ENCODE measurements at places on chromosomes 1 and 21.

GRCh38 chr1:27203946-27204345 lies 30.5 kb upstream of the WDTC1 start:
- DNase-seq: no peak

GRCh38 chr1:234395297-234395696 lies 22.0 kb downstream of the COA6 start:
- DNase-seq: peak; percentile 28

DNA sequence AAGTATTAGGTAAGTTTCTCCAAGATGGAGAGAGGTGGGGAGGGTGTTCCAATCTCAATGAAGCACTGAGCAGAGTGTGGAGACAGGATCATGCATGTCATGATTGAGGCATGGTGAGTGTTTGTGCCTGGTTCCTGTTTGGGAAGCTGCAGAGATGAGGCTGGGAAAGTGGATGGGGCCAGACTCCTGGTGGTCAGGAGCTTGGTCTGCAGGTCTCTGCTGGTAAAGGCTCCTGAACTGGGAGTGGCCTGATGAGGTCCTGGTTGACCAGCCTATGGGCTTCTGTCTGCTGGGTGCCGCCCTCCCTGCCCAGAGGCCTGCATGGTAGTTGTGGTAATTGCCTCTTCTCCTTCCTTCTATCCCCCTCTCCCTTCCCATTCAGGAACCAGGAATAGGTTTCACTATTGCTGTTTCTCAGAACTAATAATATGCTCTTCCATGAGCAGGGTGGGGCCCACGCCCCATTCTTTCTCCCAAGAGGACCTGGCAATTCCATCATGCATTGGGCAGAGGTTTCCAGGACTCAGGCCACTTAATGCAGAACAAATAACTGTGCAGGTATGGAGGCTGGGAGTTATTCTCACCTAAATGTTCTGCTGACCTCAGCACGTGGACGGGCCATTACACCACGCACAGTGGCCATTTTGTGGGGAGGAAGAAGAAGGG lies 24.5 kb downstream of the PROK1 start:
- no peak for DNase-seq

DNA sequence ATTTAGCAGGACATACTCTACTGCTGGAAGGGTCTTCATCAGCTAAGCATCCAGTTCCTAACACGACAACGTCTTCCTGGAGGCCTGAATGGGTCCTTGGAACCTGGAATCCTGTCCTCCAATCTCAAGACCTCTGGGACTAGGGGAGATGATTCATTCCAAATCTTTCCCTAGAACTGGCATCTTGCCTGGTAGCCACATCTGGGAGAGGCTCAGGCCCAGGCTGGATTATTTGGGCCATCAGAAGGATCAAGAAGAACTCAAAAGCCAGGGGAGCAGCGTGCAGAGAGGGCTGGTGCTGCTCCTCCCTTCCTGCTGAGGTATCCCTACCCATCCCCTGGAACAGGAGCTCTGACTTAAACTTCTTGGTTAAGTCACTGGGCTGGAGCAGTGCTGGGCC lies 2.8 kb upstream of the PHLDA3 start:
- no peak for DNase-seq

- peak; percentile 59 for DNase-seq
Observed at GRCh38 chr1:231806623-231807495, 180.3 kb downstream of the DISC1 start.

GRCh38 chr1:181985936-181986906 lies 75.3 kb downstream of the ZNF648 start:
- DNase-seq: no peak

DNA sequence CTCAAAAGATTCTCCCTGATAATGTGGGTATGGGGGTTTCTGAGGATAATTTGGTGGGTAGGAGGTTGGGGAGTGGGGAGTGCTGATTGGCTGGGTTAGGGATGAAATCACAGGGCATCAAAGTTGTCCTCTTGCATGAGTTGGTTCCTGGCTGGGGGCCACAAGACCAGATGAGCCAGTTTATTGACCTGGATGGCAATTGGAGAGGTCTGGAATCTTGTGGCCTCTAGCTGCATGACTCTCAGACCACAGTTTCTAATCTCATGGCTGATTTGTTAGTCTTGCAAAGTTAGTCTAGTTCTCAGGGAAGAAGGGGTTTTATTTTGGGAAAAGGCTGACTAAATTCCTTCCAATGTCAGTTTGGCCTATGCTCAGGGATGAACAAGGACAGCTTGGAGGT lies 3.3 kb upstream of the GBP1 start:
- DNase-seq: no peak

- no peak for DNase-seq
Observed at GRCh38 chr1:94727846-94728715, 92.1 kb upstream of the SLC44A3 start.

DNA sequence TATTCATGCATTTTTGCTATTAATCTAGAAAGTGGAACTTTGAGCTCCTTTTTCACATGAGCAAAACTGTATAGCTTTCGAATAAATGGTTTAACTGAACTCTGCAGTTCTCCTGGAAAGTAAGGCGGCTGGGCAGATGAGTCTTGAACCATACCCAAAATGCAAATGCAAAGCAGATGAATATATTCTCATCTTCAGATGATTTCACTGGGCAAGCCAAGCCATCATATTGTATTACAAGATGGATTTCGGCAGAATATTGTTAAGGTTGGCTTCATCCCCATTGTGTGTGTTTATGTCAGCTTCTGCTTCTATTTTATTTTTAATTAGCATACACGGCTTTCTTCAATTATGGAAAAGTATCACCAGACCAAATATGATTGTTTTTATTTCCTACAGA lies 209.6 kb downstream of the GREM2 start:
- no peak for DNase-seq

- DNase-seq: no peak
Observed at GRCh38 chr1:38074302-38074677, 27.7 kb upstream of the POU3F1 start.

- DNase-seq: no peak
Observed at GRCh38 chr1:181061487-181061886, 27.0 kb upstream of the IER5 start.

- no peak for DNase-seq
Observed at GRCh38 chr1:14143777-14144176, 443.8 kb downstream of the PRDM2 start.

GRCh38 chr1:25474439-25475047 lies 43.8 kb downstream of the MACO1 start:
- no peak for DNase-seq

- DNase-seq: no peak
Observed at GRCh38 chr1:102858695-102859094, 249.6 kb downstream of the COL11A1 start.

- DNase-seq: no peak
Observed at GRCh38 chr1:46465981-46466476, 23.6 kb upstream of the DMBX1 start.

GRCh38 chr1:204598319-204598969 lies 82.2 kb downstream of the MDM4 start:
- DNase-seq: peak; percentile 38

DNA sequence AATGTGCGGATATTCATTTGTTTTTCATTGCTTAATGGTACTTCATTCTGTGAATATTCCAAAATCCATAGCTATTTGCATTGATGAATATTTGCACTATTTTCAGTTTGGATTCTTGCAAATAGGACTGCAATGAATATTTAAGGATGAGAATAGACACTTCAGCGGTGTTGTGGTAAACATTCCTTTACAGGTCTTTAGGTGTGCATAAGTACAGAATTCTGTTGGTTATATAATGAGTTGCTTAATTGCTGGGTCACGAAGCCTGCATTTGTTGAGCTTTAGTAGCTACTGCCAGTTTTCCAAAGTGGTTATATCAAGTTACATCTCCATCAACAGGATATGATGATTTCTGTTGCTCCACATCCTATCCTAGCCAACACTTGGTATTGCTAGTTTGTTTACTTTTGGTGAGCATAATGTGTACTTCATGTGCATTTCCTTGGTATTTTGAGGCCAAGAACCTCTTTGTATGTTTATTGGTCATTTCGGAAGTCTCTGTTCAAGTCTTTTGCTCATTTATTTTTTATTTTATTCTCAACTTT lies 64.2 kb upstream of the CYYR1 start:
- no peak for DNase-seq

DNA sequence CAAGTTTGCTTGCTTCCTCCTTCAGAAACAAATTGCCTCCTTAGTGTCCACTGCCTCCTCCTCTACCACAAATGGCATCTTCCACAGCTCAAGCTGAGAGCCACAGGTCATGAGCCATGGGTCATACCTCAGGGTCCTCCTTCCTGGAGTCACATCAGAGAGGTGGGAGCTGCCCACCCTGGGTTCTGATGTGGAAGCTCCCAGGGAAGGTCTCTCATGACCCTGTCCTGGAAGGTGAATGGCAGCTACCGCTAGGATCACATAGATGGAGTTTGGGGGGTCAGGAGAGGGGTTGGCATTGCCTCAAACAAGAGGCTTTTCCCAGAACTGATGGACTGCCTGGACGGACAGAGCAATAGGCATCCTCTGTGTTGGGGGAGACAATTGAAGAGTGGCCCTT lies 321.4 kb downstream of the MATN1 start:
- no peak for DNase-seq

DNA sequence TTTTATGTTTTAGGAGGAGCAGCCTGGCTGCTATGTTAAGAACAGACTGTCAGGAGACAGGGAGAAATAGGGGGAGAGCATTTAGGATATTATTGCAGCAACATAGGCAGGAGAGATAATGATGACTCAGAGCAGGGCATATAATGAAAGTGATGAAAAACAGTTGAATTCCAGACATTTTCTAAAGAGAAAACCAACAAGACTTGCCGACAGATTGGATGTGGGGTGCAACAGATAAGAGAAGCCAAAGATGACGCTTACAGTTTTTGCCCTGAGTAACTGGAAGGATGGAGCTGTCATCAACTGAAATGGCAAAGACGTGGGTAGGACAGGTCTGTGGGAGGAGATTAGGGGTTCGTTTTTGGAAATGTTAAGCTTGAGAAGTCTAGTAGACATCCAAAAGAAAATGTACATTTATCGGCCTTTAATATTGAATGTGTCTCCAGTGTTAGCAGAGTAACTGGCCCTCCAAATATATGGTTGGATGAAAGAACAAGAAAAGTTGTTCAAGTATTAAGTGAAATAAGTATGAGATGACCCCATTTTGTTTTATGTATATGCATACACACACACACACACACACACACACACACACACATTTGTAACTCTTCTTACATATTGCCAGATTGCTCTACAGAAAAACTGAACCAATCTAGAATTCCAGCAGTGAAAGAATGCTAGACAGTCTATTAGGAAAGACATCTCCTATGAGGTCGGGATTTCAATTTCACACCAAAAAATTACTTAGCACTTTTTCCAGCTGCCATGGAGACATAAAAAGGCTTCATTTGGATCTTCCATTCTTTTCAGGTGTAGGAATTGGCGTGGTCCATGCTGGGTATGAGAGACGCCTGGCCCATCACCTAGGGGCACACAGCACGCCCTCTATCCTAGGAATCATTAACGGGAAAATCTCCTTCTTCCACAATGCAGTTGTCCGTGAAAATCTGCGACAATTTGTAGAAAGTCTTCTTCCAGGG lies 17.2 kb downstream of the DNAJC16 start:
- DNase-seq: no peak

- DNase-seq: no peak
Observed at GRCh38 chr1:20423169-20423795, 62.7 kb downstream of the CAMK2N1 start.

GRCh38 chr1:115184260-115184950 lies 95.1 kb upstream of the TSPAN2 start:
- DNase-seq: no peak

DNA sequence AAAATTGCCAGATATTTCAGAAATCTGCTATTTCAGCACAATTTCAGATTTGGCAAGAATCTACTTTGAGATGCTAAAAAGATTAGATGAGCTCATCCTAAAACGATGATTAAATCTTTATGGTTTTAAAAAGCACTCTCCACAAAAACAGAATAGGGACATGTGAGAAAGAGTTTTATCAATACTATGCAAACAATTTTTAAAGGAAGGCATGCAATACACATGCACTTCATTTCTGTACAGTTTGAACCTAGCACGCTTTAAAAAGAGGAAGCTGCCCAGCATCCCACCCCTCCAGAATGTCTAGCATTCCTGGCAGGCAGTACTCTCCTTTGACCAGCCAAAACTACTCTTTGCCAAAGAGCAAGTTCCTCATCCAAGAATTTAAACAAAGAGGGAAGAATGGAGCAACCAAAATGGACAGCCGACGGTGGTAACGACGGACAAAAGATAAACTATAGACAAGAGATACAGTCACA lies 1.3 kb downstream of the ARHGAP29 start:
- DNase-seq: no peak

DNA sequence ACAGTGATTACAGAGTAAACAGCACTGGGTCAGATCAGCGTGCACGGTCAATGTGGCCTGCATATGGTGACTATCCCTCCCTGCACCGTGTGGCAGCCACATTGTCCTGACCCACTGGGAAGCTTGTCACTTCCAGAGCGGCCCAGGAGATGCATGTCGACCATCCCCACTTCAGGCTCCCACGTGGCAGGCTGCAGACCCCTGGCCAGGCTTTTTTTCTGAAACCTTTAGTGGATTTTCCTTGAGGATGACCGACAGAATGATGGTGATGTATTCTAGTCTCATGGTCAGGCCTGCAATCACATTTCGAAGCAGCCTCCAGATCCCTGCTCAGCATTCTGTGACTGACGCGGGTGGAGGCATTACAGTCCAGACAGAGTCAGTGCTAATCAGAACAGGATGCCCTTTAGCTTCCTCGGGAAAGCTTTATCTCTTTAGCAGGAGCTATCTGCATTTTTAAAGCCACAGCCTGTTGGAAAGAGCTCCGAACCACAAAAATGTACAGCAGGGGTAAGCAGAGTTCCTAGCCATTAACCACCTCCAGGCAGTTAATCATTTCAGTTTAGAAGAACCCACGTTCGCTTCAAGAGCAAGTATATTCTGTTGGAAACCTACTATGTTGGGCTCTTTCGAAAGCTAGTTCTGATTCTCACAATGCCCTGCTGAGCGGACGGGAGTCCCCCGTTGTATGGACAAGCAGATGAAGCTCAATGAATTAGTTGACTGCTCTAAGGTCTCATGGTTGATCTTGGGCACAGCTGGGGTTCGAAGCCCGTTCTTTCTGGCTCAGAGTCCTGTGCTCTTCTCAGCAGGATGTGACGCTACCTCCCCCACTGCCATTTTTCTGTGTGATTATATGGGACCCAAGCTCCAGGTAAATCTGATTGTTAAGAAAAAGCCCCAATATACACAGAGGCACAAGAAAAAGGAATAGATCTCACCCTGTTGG lies 56.5 kb downstream of the IRF2BP2 start:
- no peak for DNase-seq

- DNase-seq: no peak
Observed at GRCh38 chr1:2376931-2377672, 14.3 kb downstream of the MORN1 start.

DNA sequence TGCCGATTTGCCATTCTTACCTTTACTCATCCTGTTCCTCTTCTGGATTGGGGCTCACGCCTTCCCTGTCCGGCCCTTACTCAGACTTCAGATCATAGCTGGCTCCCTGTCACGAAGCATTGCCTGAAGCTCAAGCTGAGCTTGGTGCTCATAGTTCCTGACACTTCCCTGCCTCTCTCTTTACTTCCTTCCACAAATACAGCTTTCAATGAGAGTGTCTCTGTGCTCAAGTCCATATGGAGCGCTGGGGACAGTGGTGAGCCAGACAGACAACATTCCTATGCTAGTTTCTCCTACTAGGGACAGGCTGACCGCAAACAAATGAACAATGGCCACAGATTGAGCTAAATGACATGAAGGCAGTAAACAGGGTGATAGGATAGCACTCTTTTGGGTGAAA lies 38.1 kb downstream of the HHAT start:
- DNase-seq: no peak

- DNase-seq: no peak
Observed at GRCh38 chr1:29650476-29650875, 414.2 kb downstream of the PTPRU start.

- DNase-seq: no peak
Observed at GRCh38 chr1:202580619-202581018, 129.6 kb downstream of the SYT2 start.

All from HL-60 (cell line).